ENCODE measurements at places on chromosomes 12 and 14.
A peak's percentile ranks its signal among the peaks of the same experiment; 100 is the strongest.

DNA sequence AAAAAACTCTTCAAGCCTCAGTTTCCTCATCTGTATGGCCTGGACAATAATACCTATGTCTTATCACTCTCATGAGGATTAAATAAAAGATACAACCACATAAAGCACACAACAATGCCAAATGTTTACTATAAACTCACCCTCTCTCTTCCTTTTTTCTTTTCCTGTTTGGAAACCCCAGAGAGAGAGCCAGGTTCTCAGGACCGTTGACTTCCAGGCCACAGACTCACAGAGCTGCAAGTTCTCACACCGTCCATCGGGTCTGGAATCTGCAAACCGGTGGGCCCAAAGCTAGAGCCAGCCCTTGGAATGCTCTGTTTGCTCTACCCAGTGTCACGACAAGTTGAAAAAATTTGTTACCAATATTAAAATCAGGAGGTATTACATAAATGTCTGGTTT lies 4.6 kb upstream of the CD4 start:
- no peak for DNase-seq

DNA sequence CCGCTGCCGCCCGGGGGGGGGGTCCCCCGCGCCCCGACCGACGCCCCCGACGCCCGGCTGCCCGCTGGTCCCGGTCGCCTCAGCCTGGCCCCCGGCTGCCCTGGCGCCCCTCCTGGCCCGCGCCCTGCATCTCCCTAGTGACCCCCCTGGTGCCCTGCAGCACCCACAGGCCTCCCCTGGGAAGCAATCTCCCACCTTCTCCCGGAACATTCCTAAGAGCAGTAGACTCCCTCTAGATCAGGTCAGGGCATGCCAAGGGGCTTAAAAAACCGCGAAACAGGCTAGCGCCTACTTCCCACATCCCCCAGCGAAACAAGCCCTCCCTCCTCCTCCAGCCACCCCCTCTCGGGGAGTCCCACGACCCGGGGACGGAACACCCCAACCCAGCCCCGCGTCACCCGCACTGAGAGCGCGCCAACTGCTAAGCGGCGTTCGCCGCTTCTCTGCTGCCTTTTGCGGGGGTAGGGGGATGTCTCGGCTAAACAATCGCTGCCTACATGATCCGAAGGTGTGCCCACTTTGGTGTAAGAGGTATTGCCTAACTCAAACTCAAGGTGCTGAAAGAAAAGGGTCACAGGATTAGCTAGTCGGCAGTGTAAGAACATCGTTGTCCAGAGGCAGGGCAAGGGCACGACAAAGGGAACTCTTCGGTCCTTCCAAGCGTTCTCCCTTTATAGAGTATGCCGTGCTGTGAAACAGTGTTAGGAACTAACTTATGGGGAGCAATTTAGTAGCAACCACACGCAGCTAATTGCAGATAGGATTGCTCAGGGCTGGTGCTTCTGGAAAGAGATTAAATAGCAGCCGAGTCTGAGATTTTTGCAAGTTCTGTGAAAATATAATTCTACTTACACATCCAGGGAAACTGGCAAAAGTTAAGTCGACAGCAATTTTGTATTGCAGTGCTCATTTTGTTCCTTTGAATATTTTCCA lies 619 bp upstream of the NTN4 start:
- peak; percentile 68 for DNase-seq

GRCh38 chr14:35814371-35815005 lies 5.4 kb upstream of the RALGAPA1 start:
- peak; percentile 65 for DNase-seq

DNA sequence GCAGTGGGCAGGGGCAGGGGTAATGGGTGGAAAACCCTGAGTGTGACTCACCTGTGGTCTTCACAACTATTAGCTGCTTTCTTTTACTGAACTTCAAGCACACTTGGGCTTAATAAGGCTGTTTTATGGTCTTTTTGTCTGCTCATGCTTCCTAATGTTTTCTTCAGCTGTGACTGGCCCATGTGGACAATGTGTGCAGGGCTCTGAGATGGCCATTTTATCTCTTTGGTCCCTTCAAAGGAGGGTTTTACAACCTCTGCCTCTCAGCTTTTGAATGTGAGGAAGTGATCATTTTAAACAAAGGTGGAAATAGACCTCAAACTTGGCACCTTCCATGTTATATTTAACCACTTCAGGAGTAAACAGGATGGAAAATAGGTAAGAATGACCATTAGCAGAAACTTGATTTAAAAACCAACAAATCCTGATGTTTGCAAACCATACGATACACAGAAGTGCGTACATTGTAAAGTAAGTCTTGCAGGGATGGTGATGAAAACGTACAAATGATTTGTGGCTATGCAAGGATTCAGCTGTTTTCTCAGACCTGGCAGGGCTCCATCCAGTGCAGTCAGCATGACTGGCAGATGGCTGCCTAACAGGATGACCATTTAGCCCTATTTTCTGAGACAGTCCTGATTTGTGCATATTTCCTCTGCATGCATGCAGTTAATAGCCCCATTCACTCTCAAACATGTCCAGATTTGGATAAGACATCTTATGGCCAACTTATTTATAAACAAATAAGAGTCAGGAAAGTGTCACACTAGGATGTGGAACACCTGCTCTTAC lies 103.2 kb downstream of the SLC38A4 start:
- DNase-seq: peak; percentile 60

DNA sequence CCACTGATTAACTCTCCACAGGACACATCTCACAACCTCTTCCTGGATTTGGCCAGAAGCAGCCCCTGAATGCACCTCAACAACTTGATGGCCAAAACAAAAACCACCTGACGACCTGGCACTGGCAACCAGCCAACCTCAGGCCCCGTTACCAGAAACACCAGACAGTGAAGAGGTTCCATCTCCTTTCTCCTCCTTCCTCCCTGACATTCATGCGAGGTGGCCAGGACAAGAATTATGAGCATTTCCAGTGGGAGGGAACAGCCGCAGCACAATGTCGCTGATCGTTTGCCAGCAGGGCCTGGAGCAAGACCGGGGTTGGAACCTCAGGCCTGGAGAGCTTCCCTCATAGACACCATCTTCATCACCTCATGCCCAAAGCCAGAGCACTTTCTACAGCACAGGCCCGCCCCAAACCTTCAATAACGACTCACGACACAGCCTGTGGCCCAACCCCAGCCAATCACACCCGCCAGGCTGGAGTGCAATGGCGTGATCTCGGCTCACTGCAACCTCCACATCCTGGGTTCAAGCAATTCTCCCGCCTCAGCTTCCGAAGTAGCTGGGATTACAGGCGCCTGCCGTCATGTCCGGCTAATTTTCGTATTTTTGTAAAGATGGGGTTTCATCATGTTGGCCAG lies 48.7 kb downstream of the CCDC88C start:
- DNase-seq: no peak

DNA sequence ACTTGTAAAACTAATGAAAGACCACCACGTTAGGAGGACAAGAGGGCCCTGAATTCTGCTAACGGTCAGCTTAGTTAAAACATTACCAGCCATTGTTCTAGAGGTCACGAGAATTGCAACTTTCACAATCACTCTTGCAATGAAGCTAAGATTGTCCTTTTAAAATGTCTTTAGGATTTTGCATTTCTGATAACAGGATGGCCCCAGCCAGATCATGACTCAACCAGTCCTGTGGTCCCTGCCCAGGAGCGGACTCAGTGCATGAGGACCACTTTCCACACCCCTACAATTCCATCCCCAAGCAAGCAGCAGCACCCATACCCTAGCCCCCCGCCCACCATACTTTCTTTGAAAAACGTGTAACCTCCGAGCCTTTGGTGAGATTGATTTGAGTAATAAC lies 28.7 kb downstream of the HSP90AA1 start:
- no peak for DNase-seq

GRCh38 chr12:123767613-123768012 lies 5.5 kb downstream of the DNAH10 start:
- DNase-seq: no peak

DNA sequence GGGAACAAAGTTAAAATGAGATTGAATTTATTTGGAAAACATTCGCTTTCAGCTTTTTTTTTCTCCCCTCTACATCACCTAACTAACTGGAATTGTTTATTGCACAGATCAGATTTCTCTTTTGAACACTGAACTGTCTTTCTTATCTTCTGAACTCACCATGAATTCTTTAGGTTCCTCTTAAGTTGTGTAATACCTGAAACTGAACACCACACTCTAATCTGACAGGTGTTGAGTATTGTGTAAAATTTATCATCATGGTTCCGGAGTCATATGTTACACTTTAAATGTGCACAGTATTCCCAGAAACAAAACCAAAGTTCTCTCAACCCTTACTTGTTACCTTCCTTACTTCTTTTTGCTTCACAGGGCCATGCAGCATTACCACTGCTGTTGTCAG lies 66.8 kb downstream of the TGFB3 start:
- DNase-seq: no peak

DNA sequence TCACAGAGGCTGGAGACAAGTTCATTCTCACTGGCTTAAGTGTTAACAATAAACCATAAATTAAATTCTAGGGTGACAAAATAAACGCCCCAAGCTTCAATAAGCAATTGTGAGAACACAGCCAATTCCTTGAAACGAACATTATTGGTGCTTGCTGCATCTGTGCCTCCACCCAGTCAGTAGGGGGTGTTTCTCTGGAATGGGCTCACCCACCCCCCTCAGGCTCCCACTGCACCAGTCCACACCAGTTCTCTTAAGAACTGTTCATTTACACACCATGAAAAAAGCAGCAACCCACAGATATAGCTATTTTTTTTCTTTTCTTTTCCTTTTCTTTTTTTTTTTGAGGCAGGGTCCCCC lies 34.7 kb downstream of the CDC42BPB start:
- no peak for DNase-seq

DNA sequence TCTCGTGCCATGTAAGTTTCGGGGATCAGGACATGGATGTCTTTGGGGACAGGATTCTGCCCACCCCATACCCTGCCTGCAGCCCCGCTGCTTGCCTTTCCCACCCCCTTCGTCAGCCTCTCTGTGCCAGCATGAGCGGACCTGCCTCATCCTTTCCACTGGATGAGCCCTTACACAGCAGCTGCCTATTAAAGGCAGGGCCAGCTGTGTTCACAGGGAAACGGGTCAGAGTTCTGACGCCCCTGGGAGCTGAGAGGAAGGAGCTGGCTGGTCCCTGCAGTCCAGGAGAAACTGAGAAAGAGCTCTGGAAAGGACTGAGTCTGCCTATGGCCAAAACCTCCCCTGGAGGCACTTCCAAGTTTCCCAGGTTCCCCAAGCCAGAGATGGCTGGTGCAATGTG lies 83.5 kb upstream of the NCOR2 start:
- no peak for DNase-seq

GRCh38 chr14:93330609-93331000 lies 2.2 kb downstream of the BTBD7 start:
- no peak for DNase-seq

DNA sequence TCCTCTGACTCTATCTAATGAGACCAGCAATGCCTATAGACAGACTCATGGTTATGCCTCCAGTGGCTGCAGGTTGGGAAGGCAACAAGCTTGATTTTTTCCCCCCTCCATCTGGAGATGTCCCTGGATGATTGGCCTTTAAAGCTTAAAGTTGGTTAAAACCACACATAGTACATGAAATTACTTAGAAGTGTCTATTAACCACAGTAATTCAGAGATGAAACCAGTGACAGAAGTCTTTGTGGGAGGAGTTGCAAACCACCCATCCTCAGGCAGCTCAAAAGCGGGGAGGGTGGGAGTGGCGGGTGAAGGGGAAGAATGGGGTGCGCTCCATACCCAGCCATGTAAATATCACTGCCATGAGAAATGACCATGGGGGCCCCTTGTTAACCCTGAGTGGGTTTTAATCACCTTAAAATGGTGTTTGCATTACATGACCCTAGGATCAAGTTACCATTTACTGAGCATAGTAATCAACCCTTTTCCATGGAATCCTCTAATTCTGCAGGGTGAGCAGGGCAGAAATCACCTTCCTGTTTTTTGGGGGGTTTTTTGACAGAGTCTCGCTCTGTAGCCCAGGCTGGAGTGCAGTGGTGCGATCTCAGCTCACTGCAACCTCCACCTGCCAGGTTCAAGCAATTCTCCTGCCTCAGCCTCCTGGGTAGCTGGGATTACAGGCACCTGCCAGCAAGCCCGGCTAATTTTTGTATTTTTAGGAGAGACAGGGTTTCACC lies 133.5 kb downstream of the FOXN3 start:
- DNase-seq: no peak

GRCh38 chr14:24662753-24663152 lies 28.8 kb upstream of the GZMB start:
- DNase-seq: no peak

GRCh38 chr14:90017371-90017770 lies 44.4 kb upstream of the KCNK13 start:
- DNase-seq: no peak

DNA sequence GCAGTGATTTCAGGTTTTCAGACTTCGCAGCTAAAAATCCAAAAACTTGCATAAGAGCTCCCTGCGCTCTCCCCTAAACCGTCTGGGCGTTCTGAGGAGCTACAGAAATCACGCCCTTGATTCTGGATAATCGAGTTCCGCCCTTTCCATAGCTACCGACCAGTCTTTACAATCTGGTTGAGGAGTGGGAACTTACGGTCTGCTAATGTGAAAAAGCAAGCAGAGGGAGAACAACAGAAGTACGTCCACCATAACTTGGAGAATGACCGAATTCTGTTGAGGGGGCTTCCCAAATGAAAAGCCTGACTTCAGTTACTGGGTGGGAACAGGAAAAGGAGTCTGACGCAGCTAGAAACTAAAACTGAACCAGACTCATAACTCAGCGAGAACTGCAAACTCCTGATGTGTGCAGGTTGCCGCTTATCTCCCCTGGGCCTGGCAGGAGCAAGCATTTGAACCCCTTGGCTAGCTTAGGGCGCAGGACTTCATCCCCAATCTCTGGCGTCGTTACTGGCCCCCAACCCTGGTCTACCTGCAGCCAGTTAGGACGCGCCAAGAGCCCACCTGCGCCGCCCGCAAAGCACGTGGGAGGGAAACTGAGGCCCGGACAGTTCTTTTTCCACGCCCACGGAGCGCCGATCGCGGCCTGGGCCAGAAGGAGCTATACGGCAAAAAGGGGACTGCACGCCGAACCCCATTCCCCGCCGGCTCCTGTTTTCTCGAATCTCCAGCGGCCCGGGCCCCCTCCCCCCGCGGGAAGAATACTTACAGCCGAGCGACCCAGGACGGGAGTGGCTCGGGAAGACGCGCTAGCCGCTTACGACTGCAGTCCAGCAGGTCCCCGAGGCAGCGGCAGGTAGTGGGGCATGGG lies 838 bp downstream of the LRIG3 start:
- peak; percentile 41 for DNase-seq
